ENCODE measurements at places on chromosomes 12 and 14.

DNA sequence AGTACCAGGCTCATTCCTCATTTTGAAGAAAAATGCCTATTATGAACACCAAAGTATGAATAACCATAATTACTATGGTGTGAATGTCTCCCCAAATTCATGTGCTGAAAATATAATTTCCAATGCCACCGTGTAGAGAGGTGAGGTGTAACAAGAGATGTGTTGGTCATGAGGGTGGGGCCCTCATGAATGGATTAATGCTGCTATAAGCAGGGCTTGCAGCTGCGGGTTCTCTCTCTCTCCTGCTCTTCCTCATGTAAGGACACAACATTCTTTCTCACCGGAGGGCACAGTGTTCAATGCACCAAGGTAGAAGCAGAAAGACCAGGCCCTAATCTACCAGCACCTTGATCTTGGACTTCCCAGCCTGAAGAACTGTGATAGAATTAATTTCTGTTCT lies 70.0 kb downstream of the TMTC1 start:
- DNase-seq: no peak

GRCh38 chr12:131280426-131280825 lies 326.7 kb downstream of the ADGRD1 start:
- no peak for DNase-seq

DNA sequence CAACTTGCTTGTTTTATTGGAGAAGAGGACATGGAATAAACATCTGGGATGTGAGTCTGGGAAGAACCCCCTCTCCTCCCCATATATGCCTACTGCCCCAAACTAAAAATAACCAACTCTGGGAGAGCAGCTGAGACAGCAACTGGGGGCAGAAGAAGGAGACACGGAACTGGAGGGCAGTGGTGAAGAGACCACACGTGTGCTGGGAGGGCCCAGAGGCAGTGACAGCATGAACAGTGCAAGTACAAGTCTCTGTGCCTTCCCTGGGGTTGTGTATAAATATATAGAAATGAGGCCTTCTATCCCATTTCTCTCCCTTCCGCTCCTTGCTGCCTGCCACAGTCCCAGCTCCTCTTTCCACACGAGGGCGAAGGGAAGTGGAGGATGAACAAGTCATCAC lies 4.0 kb upstream of the KRT73 start:
- DNase-seq: no peak

- no peak for DNase-seq
Measured at GRCh38 chr14:34781242-34781641, 66.8 kb upstream of the CFL2 start.

DNA sequence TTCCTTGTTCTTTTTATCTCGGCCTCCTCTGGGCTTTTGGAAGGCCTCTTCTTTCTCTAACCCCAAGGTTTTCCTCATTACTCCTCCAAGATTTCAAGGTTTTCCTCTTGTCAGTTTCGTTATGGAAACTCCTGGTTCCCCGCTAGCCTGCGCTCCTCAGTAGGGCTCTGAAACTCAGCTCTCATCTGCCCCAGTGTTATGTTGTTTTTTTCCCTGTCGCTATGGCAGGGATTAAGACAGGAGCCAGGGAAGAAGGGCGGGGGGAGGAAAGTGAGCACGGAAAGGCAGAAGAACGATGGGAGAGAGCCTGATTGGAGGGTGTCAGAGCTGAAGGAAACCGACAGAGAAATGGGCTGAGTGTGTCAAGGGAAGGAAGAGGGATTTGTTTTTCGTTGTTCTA lies 26.5 kb upstream of the JDP2 start:
- DNase-seq: no peak

DNA sequence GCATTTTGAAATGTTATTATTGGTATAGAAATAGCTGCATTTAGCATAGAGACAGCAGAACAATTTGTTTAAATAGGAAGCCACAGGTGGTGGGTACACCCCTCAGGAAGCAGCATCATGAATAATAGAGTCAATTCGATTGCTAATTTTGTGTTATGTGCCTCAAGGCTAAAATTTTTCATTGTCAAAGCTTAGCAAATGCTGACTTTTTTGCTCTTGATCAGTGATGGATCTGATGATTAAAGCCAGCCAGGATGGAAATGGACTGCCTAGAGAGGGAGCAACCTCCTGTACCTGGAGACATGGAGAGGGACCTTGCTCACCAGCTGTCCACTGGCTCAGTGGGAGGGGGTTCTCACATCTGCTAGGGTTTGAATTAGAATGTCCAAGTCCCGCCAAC lies 4.5 kb upstream of the KRT8 start:
- no peak for DNase-seq

GRCh38 chr14:51653079-51653774 lies 1.5 kb downstream of the FRMD6 start:
- DNase-seq: no peak

GRCh38 chr12:28171356-28172060 lies 18.7 kb upstream of the CCDC91 start:
- DNase-seq: no peak

DNA sequence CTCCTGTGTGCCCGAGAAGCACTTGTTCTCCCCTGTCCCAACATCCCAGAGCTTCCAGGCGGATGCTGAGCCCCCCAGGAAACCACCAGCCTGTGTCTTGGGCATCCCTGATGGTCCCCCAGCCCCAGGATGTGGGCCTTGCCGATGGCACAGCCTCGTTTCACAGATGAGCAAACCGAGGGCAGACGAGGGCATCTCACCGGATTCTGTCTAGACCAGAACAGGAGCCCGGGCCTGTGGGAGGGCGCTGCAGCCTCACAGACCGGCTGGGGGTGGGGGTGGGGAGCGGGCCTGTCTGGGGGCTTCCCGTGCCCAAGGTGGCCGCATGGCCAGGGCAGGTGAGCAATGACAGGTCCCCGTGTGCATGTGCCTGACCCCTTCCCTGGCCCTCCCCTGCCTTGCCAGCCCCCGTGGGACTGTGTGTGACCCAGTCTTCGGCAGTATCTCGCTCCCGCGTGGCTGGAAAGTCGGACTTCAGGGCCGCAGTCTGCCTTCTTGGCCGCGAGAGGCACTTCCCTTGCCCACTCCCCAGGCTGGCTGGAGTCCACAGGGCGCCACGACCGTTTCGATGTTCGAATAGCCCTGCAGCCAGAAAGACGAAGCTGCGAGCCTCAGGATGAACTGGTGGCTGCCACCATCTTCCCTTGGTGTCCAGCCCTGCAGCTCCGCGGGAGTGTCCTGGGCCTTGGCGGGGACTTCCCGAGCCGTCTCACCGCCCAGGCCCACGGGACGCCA lies 8.9 kb downstream of the RFLNA start:
- no peak for DNase-seq

All from amygdala (tissue), 56 donors.